DMS 273 treated with DMSO at 0.1 percent for 48 hours (cell line): ENCODE measurements at places on chromosomes 7 and 10.
A peak's percentile ranks its signal among the peaks of the same experiment; 100 is the strongest.

GRCh38 chr10:131087464-131088215, 223.9 kb downstream of the TCERG1L start:
- no peak for DNase-seq

DNA sequence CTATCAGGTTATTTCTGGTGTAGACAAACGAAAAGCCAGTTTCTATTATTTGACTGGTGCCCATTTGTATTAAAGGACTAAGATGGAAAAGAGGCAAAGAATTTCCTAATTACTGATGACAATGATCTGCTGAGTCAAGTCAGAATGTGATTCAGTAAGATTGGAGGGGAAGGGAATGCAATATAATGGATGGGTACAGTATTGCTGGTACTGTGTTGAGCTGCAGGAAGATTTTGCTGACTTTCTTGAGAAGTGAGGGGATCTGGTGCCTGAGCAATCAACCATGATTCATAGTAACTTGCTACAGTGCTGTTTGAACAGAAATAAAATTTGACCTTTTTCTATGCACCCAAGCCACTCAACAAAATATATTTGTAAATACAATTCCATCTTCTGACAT, 139.1 kb upstream of the RHEB start:
- no peak for DNase-seq

DNA sequence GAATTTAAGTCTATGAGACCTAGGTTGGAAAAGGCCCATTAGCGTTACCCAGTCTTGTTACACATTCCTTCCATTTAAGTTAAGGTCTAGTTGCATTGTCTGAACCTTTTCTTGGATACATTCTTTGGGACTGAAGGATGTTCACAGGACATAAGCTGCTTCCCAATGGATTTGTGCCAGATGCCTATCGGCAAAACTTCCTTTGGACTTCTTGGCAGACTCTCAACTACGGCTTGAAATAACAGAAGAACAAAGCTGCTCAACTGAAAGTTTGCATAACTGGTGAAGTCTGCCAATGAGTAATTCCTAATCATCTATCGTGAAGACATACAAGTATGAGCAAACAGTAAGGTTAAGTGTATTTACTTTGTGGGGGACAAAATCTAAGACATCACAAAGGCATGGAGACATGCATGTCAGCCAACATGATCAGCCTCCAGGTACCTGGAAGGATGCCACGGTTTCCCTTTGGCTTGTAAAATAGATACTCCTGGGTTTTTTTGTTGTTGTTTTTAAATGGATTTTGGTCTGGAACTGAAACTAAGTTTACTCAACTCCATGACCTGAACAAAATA, 35.4 kb downstream of the MALSU1 start:
- DNase-seq: peak; percentile 20

- no peak for DNase-seq
Observed at GRCh38 chr10:8554574-8554973, 500.1 kb downstream of the GATA3 start.

DNA sequence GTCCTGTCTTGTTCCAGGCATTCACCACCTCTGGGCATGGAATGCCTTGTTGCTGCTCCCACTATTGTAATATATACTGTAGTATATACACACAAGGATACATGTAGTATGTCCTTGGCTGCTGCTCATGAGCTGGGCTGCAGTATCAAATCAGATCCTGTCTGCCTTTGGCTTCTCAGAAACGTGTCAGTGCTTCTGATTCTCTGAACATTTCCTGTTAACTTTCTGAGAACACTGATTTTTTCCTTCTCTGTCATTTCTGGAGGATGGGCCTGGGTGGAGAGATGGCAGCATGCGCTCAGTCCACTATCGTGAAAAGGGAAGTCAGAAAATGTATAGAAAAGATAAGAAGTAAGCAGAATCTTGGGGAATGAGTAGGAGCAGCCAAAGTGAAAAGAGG, 12.2 kb downstream of the SFTPA2 start:
- no peak for DNase-seq

DNA sequence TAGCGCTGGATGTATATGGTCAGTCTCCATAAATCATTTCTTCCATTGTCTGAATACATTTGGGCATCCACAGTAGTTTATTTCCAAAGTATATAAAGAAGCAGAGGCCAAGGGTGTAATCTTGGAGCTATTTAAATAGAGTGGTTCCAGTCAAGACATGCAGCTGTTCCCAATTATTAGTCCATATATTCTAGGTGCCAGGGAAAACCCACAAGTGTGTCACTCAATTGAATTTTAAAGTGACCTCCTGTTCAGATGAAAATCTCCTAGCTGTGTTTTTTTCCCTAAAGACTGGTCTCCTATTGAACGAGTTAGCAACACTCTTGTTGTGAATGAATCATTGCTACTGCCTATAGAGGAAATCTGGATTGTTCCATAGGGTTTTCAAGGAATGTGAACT, 260.2 kb upstream of the BMPER start:
- no peak for DNase-seq

- DNase-seq: no peak
Observed at GRCh38 chr7:107782374-107782773, 20.6 kb downstream of the SLC26A3 start.

- DNase-seq: no peak
Observed at GRCh38 chr10:29392376-29393021, 103.6 kb downstream of the LYZL1 start.

GRCh38 chr7:17311952-17312351, 13.5 kb downstream of the AHR start:
- DNase-seq: no peak

GRCh38 chr7:151711906-151712809, 164.8 kb downstream of the PRKAG2 start:
- no peak for DNase-seq

GRCh38 chr10:86262688-86263181, 103.9 kb downstream of the GRID1 start:
- DNase-seq: no peak

GRCh38 chr7:130970696-130971095, 236.7 kb upstream of the KLF14 start:
- no peak for DNase-seq

DNA sequence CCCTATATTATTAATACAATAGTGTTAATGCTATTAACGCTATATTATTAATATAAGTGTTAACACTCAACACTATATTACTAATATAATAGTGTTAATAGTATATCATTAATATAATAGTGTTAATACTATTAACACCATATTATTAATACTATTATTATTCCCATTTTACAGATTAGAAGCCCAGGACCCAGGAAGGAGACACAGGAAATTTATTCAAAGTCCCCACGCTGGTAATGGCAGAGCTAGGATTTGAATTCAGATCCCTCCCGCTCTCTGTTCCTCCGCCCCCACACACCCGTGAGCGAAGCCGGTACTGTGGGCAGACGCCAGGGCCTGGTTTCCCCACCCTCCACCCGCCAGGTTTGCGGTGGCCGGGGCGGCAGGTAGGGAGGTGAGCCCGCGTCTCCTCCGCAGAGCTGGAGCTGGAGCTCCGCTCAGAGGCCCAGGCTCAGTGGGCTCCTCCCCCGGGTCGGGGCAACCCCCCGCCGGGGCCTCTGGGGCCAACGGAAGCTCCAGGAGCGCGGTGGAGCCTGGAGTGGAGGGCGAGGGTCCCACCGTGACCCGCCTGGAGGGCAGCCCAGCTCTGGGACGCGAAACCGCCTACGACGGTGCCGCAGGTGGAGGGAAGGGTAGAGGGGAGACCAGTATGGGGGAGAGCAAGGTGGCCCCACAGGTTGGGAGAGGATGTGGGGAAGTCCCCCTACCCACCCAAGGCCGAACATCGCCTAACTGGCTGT, at the start of gene TMEM225B:
TSS of gene TMEM225B (plus strand) at position 506 of the 740 bp plus-strand sequence. CDS start 6,122 bp downstream, outside the sequence.
- no peak for DNase-seq

GRCh38 chr10:78236416-78237015, 202.9 kb downstream of the RPS24 start:
- DNase-seq: no peak
